ENCODE measurements at places on chromosomes 5 and 9.
A peak's percentile ranks its signal among the peaks of the same experiment; 100 is the strongest.

GRCh38 chr5:111706345-111706744 lies 50.6 kb downstream of the NREP start:
- no peak for DNase-seq

DNA sequence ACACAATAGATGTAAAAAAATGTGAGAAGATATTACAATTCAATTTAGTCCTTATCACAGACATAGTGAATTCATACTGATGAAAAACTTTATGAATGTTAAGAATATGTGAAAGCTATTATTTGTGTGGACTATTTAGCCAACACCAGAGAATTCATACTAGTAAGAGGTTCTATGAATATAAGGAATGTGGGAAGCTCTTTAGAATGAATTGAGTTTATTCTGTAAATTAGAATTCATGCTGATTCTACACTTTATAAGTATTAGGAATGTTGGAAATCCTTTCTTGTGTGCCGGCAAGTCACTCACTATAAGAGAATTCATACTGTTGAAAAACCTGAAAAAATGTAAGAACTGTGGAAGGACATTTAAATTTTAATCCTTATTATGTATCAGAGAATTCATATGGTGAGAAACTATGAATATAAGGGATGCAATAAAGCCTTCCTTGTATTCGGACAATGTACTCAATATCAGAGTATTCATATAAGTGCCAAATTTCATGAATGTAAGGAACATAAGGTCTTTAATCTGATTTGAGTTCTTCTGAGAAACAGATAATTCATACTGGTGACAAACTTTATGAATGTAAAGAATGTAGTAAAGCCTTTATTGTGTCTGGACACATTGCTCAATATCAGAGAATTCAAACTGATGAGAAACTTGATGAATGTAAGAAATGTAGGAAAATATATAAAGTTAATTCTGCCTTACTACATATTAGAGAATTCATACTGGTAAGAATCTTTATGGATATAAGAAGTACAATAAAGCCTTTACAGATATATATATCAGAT lies 21.6 kb upstream of the PCDHA1 start:
- no peak for DNase-seq

GRCh38 chr9:134475011-134475790 lies 148.9 kb downstream of the RXRA start:
- peak; percentile 9 for DNase-seq

DNA sequence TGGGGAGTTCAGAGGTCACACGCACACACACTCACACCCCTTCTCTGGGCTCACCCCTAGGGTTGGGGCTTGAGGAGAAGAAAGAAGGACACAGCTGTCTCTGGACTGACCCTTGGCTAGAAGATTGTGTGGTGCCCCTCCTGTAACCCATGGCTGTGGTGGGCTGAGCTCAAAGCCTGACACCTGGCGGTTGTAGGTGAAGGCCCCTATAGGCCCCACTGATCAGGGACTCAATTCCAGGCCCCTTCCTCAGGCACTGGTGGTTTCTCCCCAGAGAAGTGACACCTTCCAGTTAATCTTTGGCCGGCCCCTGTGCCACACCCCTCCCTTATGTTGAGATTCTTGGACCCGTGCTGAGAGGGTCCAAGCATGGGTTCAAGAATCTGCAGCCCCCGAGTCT lies 35.2 kb upstream of the CRB2 start:
- no peak for DNase-seq

GRCh38 chr5:150313921-150314716 lies 11.4 kb upstream of the ARSI start:
- DNase-seq: no peak

- DNase-seq: no peak
These were observed 12.7 kb downstream of the PTGES start for GRCh38 chr9:129740174-129740573.

GRCh38 chr9:133914442-133915342 lies 77.4 kb downstream of the VAV2 start:
- no peak for DNase-seq
